ENCODE measurements at places on chromosomes 4 and X.

DNA sequence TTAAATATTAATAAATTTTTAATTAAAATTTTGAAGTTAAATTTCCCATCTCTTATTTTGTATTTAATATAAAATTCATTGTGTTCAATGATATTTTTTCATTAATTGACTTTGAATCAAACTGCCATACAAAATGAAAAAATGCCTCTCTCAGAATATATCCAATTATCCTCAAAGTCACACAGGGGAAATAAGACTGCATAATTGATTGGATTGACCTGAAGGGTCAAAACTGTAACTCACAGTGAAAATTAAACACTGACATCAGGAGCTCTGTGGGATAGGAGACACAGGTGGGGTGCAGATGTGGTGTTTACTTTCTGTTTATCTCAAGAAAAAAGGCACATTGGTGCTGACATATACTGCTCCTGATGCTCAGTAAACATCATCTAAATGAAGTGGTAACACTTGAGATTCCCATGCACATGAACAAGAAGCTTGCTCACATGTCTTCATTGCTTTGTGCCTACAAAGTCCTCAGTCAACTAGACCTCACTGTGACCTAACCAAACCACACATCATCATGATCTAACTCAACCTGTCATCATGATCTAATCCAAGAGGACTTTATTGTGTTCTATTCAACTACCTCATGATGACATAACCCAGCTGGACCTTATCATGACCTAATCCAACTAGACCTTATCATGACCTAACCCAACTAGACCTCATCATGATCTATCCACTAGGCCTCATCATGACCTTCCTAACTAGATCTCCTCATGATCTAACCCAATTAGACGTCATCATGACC, 83.7 kb downstream of the DHRSX start:
- DNase-seq = no peak

GRCh38 chr4:103429283-103429682, 231.1 kb upstream of the CENPE start:
- no peak for DNase-seq

DNA sequence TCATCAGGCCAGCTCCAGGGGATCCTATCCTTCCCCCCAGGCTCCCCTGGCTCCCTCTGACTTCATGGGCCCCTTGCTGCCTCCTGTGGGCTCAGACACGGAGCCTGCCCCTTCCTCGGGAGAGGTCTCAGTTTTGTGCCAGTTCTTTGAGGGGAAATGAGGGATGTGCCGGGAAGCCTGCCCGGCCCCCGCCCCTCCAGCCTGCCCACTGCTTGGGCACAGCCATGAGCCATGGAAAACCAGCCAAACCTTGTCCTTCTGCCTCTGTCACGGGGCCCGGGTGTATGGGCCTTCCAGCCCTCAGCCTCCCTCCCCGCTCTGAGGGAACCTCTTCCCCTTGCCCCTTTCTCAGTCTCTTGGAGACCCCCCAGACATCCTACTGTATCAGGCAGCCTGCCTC, 6.8 kb downstream of the BGN start:
- no peak for DNase-seq

DNA sequence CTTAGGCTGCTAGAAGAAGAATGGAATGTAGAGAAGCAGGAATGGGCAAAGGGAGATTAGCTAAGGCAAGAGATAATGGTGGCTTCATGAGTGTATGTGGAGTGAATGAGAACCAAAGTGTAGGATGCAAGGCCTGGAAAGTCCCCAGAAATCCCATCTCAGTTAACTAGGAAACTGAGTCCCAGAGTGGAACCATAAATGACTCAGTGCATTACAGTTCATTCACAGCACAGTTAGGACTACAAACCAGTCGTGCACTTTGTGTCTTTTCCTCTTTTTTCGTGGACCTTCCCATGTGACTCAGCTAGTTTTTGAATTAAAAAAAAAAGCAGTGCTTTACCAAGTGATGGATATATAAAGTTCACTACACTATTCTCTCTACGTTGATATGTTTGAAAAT, 27.7 kb upstream of the REST start:
- DNase-seq = no peak

DNA sequence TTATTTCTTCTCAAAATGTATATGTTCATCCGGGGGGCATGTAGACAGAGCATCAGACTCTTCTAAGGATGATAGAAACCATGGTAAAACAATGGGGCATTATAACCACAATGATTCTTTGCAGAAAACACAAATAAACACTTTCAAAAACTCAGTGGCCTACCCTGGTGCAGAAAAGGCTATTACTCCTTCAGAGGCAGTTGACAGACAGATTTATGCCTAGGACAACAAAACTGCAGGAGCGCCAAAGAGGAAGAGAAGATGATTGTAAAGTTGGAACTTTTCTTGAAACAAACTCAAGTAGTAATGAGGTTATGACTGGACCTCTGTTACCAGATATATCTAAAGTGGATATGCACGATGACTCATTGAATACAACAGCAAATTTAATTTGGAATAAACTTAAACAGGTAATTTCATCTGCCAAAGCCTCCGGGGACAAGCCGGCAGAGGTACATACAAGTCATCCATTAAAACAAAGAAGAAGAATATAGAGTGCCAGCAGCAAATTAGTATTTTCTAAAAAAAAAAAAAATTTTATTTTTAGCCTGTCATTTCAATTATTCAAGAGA, 1068.4 kb upstream of the INTU start:
- no peak for DNase-seq

GRCh38 chr4:8846826-8847225, 24.8 kb downstream of the HMX1 start:
- no peak for DNase-seq

GRCh38 chr4:113837397-113837796, 75.9 kb upstream of the CAMK2D start:
- no peak for DNase-seq

Data from NCI-H1105 treated with DMSO at 0.1 percent for 48 hours (cell line).